ENCODE measurements at places on chromosomes 1 and 21.
A peak's percentile ranks its signal among the peaks of the same experiment; 100 is the strongest.

DNA sequence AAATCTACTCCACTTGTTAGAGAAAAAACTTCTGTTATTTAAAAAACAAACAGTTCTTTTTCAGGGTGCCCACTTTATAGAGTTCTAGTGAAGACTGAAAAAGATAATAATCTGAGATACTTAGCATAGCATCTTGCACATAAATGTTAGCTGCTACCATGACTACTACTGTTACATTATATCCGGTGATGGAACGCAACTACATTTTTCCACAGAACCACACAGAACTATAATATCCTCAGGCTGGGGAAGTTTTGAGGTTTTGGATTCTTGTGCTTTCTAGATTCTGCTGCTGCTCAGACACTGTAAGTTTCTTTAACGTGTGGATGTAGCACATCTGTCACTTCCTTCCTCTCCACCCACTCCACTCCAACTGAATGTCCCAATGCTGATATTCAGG, 110.3 kb downstream of the PTPN14 start:
- no peaks in the 10 kb centered on the region for H3K36me3 ChIP-seq
- H3K27me3 ChIP-seq = no peaks in the 10 kb centered on the region
- DNase-seq = no peak
- H3K4me3 ChIP-seq = no peak overlapping the region
- H3K4me1 ChIP-seq = peaks cover 25% of the 10 kb centered on the region

GRCh38 chr1:227892489-227893299, 55.0 kb downstream of the WNT9A start:
- peaks cover 11% of the 10 kb centered on the region for H3K4me1 ChIP-seq
- H3K27me3 ChIP-seq = no peaks in the 10 kb centered on the region
- no peak overlapping the region for H3K4me3 ChIP-seq
- no peak overlapping the region for H3K27ac ChIP-seq
- DNase-seq = no peak

- no peaks in the 10 kb centered on the region for H3K27me3 ChIP-seq
- no peaks in the 10 kb centered on the region for H3K36me3 ChIP-seq
- DNase-seq = no peak
- H3K27ac ChIP-seq = peak overlapping the region; percentile 58
- H3K4me1 ChIP-seq = peaks cover 3% of the 10 kb centered on the region
- peak overlapping the region; percentile 57 for H3K4me3 ChIP-seq
These were observed 199.4 kb upstream of the CACYBP start for GRCh38 chr1:174800216-174800851.

GRCh38 chr1:159763686-159764085, 17.1 kb upstream of the DUSP23 start:
- no peaks in the 10 kb centered on the region for H3K4me1 ChIP-seq
- H3K27ac ChIP-seq = no peak overlapping the region
- no peak for DNase-seq
- peaks cover 7% of the 10 kb centered on the region for H3K27me3 ChIP-seq

DNA sequence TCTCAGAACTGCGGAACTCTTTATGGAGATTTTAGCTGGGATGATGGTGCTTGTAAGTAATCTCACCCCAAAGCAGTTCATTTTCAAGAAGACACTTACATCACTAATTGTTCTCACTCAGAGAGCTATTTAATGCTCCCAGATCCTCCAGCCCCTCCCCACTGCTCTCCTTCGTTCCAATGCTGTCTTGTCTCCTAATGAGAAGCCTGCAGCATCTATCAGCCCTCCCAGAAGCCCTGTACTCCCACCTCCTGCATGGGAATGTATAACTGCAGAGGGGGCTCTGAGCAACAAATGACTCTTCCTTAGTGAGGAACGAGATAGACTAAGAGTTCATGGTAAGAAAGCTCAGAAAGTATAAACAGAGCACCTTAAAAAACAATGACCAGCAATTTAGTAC, 377.4 kb upstream of the RUNX1 start:
- no peak overlapping the region for H3K27ac ChIP-seq
- H3K4me3 ChIP-seq = no peak overlapping the region
- no peaks in the 10 kb centered on the region for H3K27me3 ChIP-seq
- peaks cover 8% of the 10 kb centered on the region for H3K4me1 ChIP-seq

- no peaks in the 10 kb centered on the region for H3K36me3 ChIP-seq
- DNase-seq = no peak
- no peak overlapping the region for H3K4me3 ChIP-seq
- no peak overlapping the region for H3K27ac ChIP-seq
These were observed 1.1 kb upstream of the SLC2A5 start for GRCh38 chr1:9070486-9070885.

DNA sequence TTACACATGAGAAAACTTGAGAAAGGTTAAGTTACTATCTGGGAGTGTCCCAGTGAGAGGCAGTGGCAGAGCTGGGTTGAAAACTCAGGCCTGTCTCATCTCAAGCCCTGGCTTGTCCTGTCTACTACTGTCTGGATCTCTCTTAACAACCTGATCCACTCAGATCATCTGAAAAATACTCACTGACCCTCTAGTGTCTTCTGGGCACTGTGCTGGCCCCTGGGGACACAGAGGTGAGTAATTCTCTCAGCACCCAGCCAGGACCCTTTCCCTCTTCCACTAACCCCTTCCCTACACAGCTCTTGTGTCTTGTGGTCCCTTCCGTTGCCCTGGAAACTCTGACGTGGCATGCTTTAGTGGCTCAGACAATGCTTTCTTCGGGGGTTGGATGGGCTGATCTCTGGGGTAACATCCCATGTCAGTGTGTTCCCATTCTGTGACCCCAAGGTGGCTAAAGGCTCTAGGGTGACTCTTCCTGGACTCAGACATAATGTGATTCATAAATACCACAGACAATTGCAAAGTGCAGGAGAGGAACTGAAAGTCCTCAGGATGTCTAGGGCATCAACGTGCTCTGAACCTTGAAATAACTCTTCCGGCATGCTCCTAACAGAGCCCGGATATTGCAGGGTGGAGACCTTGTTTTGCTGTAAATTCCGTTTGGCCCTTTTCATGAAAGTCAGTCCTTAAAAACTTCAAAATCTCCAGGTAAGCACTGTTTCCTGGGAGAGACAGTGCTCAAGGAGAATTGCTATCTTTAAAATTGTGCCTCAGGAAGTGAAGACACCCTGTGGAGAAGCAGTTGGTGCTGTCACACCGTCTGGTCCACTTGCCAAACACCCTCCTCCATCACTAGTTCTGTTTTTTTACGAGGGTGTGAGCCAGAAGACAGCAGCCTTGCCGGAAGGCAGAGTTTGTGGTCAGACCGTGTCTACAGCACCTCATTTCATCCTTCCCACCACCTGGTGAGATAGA, 4.0 kb downstream of the SHISAL2A start:
- no peak overlapping the region for H3K4me3 ChIP-seq
- peak overlapping the region; percentile 99 for H3K27ac ChIP-seq
- H3K36me3 ChIP-seq = no peaks in the 10 kb centered on the region
- H3K27me3 ChIP-seq = no peaks in the 10 kb centered on the region

GRCh38 chr1:78277253-78277652, 213.5 kb upstream of the PTGFR start:
- no peaks in the 10 kb centered on the region for H3K4me1 ChIP-seq
- no peak overlapping the region for H3K27ac ChIP-seq
- H3K27me3 ChIP-seq = no peaks in the 10 kb centered on the region
- DNase-seq = no peak
- H3K4me3 ChIP-seq = no peak overlapping the region

GRCh38 chr1:150066838-150067183, 765 bp upstream of the VPS45 start:
- no peaks in the 10 kb centered on the region for H3K36me3 ChIP-seq
- no peaks in the 10 kb centered on the region for H3K27me3 ChIP-seq
- H3K27ac ChIP-seq = peak overlapping the region; percentile 54
- H3K4me1 ChIP-seq = peaks cover 10% of the 10 kb centered on the region
- no peak for DNase-seq
- peak overlapping the region; percentile 97 for H3K4me3 ChIP-seq

DNA sequence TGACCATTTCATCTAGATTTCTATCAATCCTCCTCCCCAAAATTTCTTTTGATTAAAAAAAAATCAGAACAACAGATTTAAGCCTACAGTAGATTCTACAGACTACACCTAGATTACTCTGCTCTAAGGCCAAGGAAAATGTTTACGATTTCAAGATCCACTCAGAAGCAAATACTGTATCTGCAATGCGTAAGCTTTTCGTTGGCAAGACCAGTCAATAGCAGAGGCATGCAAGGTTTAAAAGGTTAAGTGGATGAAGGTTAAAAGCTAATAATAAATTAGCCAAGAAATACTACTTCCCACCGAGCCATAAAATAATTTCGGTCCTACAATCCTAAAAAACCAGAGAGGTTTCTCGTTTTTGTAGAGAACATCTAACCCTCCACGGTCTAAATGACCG, 1.3 kb downstream of the CLSTN1 start:
- H3K36me3 ChIP-seq = no peaks in the 10 kb centered on the region
- H3K27ac ChIP-seq = no peak overlapping the region
- no peak for DNase-seq
- peak overlapping the region; percentile 85 for H3K4me3 ChIP-seq
- no peaks in the 10 kb centered on the region for H3K27me3 ChIP-seq

- no peak for DNase-seq
- no peaks in the 10 kb centered on the region for H3K36me3 ChIP-seq
- no peak overlapping the region for H3K4me3 ChIP-seq
- H3K27me3 ChIP-seq = no peaks in the 10 kb centered on the region
These were observed 68.3 kb upstream of the BCAR3 start for GRCh38 chr1:93749894-93750301.

DNA sequence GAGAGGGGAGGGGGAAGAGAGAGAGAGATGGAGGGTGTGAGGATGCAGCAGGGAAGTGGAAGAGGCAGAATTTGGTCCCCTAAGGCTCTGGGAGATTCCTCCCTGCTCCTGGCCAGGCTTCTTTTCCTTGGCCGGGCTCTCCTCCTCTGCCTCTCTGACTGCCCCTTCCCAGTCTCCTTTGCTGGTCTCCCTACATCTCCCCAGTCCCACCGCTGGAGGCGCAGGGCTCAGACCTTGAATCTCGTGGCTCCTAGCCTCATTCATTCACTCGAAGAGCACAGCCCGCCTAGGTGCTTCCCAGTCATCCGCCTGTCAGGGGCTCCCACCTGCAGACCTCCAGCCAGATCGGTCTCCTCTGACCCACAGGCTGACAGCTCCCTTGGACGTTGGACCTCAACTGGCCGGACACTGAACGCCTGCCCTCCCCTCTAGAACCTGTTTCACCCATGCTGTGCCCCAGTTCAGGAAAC, 76.5 kb downstream of the VWA5B1 start:
- no peak for DNase-seq
- no peaks in the 10 kb centered on the region for H3K4me1 ChIP-seq

- H3K4me1 ChIP-seq = peaks cover 3% of the 10 kb centered on the region
- H3K4me3 ChIP-seq = no peak overlapping the region
- H3K27me3 ChIP-seq = peaks cover 3% of the 10 kb centered on the region
- H3K36me3 ChIP-seq = no peaks in the 10 kb centered on the region
These were observed 860 bp upstream of the SHCBP1L start for GRCh38 chr1:182953826-182954225.

DNA sequence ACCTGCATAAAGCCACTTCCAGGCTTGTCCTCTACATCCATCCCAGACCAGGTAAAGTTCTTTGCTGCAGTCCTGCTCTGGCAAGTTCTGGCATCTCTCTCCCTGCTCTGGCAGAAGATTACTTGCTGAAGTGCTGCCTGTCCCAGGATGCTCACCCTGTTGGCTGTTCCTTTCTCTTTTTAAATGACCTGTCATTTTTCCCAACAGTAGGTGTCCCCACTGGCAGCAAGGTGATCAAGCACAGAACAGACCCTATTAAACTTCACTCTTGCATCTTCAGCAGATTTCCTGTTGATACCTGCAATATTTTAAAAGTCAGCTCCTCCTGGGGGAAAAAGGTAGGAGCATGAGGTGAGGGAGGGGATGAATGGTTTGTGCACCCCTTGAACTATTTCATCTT, 332.6 kb downstream of the PBX1 start:
- H3K4me3 ChIP-seq = no peak overlapping the region
- no peak overlapping the region for H3K27ac ChIP-seq
- H3K27me3 ChIP-seq = no peaks in the 10 kb centered on the region
- H3K36me3 ChIP-seq = no peaks in the 10 kb centered on the region
- H3K4me1 ChIP-seq = no peaks in the 10 kb centered on the region

GRCh38 chr1:23528250-23528978, 2.6 kb downstream of the E2F2 start:
- peak overlapping the region; percentile 27 for H3K4me3 ChIP-seq
- no peaks in the 10 kb centered on the region for H3K36me3 ChIP-seq
- peak overlapping the region; percentile 77 for H3K27ac ChIP-seq

DNA sequence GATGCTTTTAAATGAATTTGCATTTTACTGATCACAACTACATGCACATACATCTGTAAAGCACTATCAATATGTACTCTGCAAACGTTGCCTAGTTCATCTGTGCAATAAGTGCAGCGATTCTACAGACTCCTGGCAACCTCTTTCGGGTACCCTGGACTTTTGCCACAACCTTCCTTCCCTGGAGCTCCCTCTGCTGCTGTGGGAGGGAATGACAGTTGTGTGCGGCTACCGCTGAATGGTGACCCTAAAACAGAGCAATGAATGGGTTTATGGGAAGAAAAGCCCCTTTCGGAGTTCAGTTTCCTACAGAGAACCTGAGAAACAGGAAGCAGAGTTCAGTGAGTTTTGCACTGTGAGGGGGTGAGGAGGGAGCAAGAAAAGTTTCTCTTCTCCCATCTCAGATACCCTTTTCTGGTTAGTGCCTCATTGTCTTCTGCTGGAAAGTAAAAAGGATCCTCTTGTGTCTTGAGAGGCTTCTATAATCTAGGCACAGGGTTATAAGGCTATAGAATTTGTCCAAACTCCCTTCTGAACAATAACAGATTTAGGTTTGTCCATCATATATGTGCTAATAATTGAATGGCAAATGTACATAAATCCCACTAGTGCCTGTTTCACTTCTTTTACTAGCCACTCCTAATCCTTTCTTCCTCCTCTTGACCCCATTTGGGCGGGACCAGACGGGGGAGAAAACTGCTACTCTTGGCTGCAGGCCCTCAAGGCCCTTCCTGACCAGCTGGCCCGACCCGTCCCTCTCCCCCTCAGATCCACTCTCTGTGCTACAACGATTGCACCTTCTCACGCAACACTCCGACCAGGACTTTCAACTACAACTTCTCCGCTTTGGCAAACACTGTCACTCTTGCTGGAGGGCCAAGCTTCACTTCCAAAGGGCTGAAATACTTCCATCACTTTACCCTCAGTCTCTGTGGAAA, 19.8 kb upstream of the SARS1 start:
- peak; percentile 22 for DNase-seq
- no peak overlapping the region for H3K4me3 ChIP-seq
- H3K4me1 ChIP-seq = no peaks in the 10 kb centered on the region
- no peak overlapping the region for H3K27ac ChIP-seq
- no peaks in the 10 kb centered on the region for H3K36me3 ChIP-seq

DNA sequence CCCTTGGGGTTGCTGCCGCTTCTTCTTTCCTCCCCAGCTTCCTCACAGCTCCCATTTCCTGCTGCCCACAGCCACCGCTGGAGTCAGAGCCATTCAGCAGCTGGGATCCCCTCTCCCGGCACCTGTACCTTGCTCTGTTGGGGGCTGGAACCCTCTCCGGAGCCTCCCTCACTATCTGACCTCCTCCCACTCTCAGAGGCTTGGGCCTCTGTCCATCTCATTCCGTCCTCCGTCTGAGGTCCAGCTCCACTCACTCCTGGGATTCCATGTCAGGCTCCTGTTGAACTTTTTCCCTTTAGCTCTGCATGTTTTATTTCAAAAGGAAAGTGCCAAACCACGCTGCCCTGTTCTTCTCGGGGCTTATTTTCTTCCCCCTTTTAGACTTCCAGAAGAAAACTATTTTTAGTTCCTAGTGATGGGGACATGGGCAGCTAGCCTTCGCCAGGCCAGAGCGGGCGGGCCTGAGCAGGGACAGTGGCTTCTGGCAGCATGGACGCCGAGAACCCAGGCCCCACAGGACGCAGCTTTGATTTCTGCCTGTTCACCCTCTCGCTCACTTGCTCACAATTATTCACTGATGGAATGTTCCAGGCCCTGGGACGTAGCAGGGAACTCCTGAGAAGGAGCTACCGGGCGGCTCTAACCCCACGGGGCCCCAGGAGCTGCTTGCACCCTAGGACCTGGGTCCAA, 79.2 kb downstream of the ARHGEF10L start:
- H3K36me3 ChIP-seq = no peaks in the 10 kb centered on the region
- DNase-seq = no peak
- no peak overlapping the region for H3K4me3 ChIP-seq

Measured in T-cell (primary cell).